Thoracic aorta (tissue), 2 donors: ENCODE measurements at places on chromosomes 7 and 10.

DNA sequence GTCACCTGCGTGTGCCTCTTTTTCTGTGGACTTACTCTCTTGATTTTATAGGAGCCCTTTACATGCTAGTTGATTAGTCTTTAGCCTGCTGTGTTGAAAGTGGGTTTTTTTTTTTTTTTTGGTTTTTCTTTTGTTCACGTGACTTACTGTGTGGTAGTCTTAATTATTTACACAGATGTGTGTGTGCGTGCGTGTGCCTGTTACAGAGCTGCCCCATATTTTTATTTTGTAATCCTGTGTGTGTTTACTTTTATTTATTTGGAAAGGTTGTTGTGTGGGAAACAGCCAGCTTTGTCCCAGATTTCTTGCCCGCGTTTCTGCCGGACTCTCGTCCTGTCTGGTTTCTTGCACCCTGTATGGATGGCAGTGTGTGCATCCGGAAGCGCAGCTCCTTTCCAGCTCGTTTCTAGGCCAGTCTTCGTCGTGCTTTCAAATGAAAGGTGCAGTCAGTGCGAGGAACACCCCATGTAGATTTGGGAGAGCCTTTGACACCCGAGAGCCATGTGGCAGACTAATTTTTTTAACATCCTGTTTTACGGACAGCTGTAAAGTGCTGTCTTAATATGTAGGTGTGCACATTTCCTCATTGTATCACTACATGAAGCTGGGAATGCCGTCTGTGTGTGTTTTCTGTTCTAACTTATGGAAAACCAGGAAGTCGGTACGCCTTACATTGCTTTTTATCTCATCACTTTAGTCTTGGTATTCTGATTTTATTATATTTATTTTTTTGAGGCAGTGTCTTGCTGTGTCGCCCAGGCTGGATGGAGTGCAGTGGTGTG lies 55.6 kb downstream of the DNAJB6 start:
- no peak for DNase-seq

GRCh38 chr7:135386181-135386580 lies 123.7 kb downstream of the CNOT4 start:
- no peak for DNase-seq

- no peak for DNase-seq
Observed at GRCh38 chr7:86914551-86914950, 144.9 kb downstream of the ELAPOR2 start.

DNA sequence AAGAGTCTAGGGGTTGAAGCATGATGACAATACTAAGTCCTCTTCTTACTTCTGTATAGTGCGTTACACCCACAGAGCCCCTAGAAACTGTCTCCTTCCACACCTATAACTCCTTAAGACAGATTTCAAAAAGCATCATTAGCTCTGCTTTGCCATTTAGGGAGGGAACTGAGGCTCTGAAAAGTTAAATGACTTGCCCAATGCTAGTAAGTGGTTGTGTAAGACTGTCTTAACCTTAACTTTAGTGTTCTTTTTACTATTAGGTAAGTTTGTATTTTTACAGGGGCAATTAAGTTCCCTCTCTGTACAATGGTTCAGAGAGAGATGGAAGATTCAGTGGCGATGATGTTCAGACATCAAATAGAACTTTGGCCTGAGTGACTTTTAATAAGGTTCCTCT lies 72.7 kb upstream of the ASAH2 start:
- no peak for DNase-seq

DNA sequence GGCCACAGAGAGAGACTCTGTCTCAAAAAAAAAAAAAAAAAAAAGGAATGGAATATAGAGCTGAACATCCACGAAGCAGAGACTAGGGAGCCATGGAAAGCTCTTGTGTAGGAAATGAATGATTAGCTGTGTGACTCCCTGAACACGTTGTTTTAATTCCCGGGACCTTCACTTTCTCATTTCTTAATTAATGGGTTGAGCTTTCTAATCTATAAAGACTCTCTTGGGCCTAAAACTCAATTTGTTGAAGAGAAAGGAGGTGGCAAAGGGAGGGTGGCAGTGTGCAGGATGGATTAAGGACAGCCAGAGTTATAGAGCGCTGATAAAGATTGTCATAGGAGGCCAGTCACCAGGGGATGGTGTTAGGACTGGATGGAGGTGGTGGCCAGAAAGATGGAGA lies 48.0 kb downstream of the CYCS start:
- DNase-seq: no peak

GRCh38 chr7:149300620-149301285 lies 38.8 kb downstream of the ZNF783 start:
- no peak for DNase-seq

- DNase-seq: no peak
Observed at GRCh38 chr7:140478246-140479061, 851 bp downstream of the MKRN1 start.

DNA sequence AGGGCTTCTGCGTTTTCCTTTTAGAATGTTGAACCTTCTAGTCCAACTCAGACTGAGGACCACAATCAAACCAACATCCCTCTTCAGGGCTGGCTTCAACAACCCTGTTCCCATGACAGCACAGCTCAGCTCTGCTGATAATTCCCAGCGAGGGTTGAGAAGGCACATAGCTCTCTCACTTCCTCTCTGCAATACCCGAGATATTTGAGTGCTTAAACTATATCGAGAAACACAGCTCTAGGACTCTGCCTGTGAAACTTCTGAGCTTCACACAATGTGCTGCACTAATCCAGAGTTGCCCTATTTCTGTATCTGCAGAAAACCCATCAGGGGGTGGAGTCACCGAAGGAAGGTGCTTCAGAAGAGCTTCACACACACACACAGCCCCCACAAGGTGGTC lies 1.6 kb upstream of the ADARB2 start:
- no peak for DNase-seq

DNA sequence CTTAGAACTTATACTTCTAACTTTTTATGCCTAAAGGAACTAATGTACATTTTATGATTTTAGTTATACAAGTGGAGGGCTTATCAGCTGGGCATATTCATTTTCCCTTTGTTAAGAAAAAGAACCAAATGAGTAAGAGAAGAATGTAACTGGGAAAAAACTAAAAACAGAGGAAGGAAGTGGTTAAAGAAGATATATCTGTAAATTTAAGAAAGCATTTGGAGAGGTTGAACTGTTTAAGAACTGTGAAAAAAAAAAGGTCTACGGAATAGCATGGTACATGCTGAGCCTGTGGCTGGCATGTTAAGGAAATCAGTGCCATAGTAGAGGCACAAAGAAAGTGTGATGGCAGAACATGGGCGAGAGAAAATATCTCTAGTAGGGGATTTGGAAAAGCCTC lies 6.2 kb downstream of the MDFIC start:
- no peak for DNase-seq
